ENCODE measurements at places on chromosomes 2 and 18.

GRCh38 chr18:59787998-59788790, 91.0 kb upstream of the CCBE1 start:
- DNase-seq, result no peak

GRCh38 chr2:86750240-86750839, 30.2 kb downstream of the RMND5A start:
- no peak for DNase-seq

DNA sequence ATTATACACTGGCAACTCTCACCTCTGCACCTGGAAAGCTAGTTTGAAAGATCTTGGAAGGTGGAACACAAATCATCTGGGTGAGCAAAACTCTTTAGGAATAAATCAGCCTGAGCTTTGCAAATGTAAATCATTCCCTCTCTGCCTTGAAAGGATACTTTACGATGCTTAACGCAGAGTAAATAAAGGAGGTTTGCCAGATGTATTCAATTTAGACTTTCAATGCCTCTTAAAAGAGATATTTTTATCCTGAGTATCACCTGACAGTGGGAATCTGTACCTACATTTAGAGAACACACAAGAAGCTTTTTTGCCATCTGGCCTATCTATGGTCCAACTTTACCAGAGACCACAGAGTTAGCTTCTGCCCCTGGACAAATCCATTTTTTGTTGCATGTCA, 983.2 kb upstream of the CDH2 start:
- no peak for DNase-seq

- no peak for DNase-seq
Observed at GRCh38 chr2:54416938-54417337, 39.2 kb upstream of the SPTBN1 start.

DNA sequence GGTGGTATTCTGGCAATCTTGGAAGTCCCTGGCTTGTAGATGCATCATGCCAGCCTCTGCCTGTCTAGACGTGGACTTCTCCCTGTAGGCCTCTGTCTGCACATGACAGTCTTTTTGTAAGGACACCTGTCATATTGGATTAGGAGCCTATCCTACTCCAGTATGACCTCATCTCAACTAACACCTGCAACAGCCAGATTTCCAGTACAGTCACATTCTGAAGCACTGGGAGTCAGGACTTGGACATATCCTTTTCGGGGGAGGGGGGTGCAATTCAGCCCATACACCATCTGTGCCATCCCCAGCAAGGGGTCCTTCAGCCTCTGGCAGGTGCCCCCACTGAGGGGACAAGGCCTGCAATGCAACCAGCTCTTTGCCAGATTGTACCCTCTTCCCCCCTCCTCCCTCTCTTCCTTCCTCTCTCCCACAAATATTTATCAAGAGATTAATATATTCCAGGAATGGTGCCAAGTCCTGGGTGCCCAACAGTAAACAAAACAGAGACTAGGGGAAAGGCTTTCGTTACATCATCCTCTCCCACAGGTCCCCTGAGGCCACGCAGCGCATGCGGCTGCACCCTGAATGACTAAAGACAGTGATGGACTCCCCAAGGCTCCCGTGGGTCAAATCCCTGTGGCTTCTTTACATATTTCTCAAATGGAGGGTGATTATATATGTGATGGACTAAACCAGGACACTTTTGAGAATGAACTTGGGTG, 20.5 kb upstream of the MYCN start:
- no peak for DNase-seq

DNA sequence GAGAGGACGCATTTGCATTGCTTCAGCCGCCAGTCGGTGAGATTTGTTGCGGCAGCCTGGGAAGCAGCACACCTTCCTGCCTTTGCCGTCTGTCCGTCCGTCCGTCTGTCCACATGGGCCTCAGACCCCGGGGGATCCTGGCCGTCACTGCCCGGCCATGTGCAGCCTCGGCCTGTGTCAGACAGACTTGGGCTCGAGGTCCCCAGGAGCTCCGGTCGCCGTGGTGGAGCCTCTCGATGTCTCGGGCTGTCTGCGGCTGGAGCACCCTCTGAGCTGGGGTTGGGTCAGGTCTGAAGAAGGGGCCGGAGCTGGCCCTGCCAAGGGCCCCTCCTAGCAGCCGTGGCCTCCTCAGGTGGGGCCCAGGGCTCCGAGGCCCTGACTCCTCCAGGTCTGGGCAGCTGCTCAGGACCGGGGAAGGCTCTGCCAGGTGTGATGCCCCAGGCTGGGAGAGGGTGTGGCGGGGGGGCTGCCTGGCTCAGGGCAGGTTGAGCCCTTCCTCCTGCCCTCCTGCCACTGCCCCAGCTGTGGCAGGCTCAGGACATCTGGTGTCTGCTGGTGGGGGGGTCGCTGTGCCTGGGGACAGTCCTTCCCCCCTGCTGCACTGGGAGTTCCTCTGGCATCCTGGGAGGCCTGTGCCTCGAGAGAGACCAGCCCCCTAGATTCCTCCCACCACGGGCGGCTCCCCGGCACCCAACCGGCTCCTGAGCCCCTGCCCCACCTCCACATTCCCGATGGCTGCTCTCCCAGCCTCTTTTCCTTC, 11.8 kb downstream of the NEU4 start:
- DNase-seq, result no peak

Measured in activated gamma-delta T cell treated with Interleukin-2 at 50 U/mL for 16 hours (primary cell).